ENCODE measurements at places on chromosomes 2 and 18.

- no peak for DNase-seq
Measured at GRCh38 chr18:71456206-71456605, 1087.9 kb downstream of the CBLN2 start.

- no peak for DNase-seq
Measured at GRCh38 chr2:46517485-46517884, 38.1 kb downstream of the TMEM247 start.

- no peak for DNase-seq
Measured at GRCh38 chr2:223488814-223489213, 113.3 kb downstream of the SCG2 start.

DNA sequence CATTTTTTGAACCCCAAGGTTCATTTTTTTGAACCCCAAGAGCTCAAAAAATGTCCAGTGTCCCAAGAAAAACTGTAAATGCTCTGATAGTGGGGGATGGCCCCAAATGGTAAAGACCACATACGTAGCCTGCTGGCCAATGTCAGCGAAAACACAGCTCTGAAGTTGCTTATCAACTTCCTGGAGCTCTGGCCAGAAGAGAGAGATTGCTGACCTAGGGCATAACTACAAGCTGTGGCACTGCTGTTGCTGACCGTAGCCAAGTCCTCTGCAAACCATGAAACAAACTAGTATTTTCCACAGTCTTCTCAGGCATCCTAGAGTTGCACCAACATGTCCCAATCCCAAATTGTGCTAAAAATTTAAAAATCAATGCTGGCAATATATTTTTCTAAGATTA lies 50.9 kb downstream of the REEP1 start:
- no peak for DNase-seq

- no peak for DNase-seq
Measured at GRCh38 chr18:10197097-10197496, 257.3 kb upstream of the APCDD1 start.

- no peak for DNase-seq
Measured at GRCh38 chr2:176763851-176764404, 448.7 kb upstream of the HNRNPA3 start.

DNA sequence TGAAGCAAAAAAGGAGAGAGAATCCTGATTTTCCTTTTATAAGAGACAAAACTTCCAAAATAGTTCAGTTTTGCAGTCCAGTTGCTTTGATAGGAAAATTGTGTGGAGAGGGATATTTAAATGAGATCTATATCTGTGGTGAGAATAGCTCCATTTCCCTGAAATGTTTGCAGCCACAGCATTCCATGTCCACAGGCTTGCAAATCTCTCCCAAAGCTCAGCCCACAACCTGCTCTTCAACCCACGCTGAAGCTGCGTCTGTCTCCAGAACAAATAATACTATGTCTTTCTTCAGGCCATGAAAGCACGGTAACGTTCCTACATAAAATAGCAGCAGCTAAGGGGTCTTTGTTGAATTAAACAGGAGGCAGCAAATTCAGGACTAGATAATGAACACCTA lies 31.8 kb downstream of the TMEM17 start:
- no peak for DNase-seq

GRCh38 chr2:120854766-120855530 lies 119.3 kb downstream of the GLI2 start:
- DNase-seq: no peak

All from stimulated activated CD8-positive, alpha-beta memory T cell treated with anti-CD3 and anti-CD28 coated beads, Interleukin-4, amount 100 ng/mL, for 1 hour (primary cell).